ENCODE measurements at places on chromosomes 1 and 21.

DNA sequence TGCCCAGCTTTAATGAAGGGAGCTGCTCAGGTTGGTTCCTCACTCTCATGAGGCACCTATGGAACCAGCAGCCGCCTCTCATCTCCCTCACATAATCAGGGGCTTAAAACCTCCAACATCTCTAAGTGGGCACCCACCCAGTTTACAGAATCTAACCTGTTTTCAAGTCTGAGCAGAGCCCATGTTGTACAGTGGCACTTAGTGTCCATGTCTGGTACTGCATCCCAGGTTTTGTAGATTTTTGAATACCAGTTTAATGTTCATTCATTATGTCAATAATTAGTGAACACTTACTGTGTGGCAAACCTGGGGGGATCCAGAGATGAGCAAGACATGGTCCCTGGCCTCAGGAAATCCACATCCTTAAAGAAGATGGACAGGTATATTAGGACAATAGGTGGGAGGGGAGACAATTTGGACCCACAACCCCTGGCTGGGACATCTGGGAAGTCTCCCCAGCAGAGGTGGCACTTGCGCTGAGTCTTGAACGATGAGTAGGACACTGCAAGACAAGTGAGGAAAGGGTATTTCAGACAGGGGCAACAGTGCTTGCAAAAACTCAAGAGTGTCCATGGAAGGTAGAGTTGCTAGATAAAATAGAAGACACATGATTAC, 83.3 kb downstream of the LACTBL1 start:
- peak; percentile 23 for DNase-seq

GRCh38 chr1:185969028-185969427, 234.8 kb downstream of the HMCN1 start:
- no peak for DNase-seq

- DNase-seq = no peak
Observed at GRCh38 chr1:40401473-40402201, 28.1 kb downstream of the SMAP2 start.

DNA sequence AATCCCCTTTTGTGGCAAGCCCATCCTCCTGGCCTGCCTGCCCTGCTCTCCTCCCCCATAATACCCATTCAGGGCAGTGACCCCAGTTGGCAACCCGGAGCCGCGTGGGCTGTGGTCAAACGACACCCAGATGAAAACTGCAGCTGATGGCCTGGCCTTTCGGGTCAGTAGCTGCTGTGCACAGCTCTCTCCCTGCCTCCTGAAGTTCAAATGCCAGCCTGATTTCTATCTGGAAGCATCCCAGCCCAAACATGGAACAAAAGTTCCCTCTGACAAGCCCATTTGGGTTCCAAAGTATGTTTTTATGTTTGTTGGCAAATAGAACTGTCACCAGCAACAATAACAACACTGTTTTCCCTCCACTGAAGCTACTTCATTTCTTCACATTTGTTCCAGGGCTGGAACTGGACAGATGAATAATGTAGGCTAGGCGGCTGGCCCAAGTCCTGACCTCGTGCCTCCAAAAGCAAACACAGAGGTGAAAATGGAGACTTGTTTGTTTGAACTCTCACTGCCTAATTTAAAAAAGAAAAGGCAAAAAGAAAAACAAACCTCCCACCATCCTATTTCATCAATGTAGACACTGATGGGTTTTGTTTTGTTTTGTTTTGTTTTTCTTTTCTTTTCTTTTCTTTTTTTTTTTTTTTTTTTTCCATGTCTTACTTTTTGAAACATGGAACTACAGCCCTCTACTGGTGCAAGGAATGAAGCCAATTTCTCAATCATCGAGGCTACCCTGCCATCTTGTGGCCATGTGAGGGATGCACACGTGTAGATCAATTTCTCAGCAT, 179.0 kb downstream of the ADSS2 start:
- DNase-seq = peak; percentile 88

- no peak for DNase-seq
Observed at GRCh38 chr21:31370893-31371544, 27.0 kb upstream of the TIAM1 start.

DNA sequence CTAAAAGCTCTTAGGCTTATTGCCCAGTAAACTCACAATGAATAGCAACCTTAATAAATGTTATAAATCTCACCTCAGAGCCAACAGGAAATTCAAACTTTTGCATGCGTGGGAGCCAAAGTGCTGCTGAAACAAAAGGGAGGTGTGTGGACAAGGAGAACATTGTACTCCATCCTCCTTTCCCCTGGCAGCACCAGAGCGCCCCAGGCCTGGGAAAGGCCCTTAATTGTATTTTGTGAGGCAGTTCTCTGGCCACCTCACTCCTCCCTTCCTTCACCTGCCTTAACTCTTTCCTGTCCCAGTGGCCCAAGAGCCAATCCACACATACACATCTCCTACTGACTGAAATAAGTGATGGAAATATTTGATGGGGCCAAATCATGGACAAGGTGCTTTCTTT, 648.5 kb downstream of the LMO4 start:
- DNase-seq = no peak

DNA sequence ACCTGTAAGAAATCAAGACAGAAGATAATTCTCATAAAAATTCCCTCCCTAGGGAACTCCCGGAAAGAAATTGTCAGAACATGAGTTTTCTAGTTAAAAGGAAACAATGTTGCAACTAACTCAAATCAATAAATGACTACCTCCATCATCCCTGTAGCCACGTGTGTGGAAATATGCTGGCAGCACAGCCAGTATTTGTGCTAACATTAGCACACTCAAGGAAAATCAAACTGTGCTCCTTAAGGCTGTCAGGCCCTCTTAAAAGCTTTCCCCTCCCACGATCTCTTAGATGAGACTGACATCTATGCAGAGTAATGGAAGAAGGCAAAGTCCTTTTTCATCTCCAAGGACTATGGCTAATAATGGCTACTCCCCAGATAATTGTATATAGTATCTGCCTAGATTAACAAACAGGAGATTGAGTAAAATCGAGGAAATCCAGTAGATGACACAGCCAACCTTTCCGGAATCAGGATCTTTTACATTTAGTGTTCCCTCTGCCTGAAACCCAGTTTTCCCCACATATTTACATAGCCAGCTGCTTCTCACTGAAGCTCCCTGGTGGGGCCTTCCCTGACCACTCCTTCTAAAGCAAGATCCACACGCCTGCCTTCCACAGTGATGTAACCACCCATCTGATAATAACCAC, 50.9 kb upstream of the NR5A2 start:
- no peak for DNase-seq

- no peak for DNase-seq
Observed at GRCh38 chr1:159839116-159839849, 12.6 kb downstream of the SLAMF8 start.

DNA sequence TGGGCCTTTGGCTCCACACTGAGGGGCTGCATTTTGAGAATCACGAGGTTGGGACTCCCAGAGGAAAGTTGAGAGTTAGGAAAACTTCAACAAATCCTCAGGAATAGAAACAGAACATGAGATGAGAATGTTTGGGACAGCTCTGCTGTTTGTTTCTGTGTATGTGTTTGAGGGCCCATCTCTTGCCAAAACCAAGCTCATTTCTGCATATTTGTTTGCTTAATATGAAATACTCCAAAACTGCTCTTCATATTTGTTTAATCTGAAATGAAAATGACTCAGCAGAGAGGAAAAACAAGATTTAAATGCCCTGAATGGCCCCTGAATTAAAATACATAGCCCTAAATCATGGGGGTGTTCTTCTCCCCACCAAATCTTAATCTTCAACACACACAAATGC, 78.1 kb downstream of the DDR2 start:
- no peak for DNase-seq

DNA sequence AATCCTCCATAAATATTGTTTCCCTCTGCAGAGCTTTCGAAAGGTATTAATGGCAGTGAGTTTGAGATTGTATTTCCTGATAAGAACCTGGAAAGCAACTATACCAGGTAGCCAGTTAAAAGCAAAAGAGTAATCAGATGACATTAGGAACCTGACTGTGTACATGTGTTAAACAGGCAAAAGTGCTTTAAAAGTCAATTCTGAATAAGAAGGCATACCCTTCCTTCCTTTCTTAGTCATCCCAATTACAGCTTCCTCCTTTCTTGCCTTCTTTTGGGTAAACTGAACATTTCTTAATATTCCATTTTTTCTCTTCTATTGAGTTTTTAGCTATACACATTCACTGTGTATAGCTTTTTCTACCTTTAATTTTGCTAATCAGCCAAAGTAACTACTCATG, 144.7 kb downstream of the ZNF281 start:
- DNase-seq = no peak

DNA sequence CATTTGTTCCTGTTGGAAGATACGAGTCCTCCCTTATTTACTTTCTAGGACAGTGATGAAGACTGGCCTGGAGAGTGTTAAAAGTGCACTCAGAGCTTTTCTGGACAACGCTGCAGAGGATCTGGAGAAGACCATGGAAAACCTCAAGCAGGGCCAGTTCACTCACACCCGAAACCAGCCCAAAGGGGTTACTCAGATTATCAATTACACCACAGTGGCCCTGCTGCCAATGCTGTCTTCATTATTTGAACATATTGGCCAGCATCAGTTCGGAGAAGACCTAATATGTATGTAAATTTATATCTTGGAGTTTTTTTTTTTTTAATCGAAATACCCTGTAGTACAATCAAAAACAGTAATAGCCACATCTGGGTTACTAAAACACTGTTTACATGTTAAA, 190.5 kb downstream of the ZP4 start:
- DNase-seq = no peak

DNA sequence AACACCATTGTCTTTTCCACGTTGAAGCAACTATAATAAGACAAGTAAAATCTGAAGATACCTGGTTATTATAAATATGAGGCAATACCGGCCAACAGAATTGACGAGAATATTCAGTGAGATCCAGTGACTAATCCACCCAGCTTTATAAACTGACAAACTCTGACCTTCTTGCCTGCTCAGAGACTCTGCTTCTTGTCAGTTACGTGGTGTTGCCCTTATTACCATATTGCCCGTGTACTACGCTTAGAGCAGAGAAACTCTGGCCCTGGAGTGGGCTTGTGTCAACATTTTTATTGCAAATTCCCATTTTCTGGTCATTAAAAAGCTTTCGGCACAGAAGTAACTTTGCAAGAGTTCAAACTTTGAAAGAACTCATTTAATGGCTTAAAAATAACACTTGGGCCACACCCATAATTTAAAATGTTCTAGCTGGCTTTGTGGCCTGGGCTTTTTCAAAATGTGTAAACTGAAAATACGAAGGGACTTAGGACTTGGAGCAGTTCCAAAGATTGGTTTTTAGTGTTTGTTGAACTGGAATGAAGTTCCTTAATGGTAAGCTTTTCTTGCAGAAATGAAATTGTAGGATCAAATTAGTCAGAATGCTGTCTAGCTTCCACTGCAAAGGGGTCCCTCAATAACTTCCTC, 266.2 kb downstream of the LMO4 start:
- DNase-seq = no peak

- DNase-seq = no peak
Observed at GRCh38 chr1:245258271-245258920, 103.6 kb downstream of the KIF26B start.

- peak; percentile 14 for DNase-seq
Observed at GRCh38 chr1:53061123-53061858, 722 bp upstream of the PODN start.

GRCh38 chr1:33710967-33711366, 152.9 kb upstream of the HMGB4 start:
- no peak for DNase-seq

DNA sequence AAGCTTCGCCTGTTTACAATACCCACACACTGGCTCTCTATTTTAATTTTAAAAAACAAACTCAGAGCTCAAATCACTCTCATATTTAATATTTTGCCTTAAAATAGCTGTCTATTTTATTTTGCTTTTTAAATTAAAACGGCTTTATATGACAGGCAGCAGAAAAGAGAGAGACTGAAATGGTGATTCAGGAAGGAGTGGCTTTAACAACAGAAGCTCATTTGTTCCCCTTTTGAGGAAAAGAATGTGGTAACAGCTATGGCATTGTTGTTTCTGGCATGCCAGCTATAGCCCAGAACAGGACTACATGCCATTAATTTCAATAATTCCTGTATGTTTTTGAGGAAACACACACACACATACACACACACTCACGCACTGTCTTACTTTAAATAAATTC, 234.2 kb upstream of the PTBP2 start:
- DNase-seq = no peak

DNA sequence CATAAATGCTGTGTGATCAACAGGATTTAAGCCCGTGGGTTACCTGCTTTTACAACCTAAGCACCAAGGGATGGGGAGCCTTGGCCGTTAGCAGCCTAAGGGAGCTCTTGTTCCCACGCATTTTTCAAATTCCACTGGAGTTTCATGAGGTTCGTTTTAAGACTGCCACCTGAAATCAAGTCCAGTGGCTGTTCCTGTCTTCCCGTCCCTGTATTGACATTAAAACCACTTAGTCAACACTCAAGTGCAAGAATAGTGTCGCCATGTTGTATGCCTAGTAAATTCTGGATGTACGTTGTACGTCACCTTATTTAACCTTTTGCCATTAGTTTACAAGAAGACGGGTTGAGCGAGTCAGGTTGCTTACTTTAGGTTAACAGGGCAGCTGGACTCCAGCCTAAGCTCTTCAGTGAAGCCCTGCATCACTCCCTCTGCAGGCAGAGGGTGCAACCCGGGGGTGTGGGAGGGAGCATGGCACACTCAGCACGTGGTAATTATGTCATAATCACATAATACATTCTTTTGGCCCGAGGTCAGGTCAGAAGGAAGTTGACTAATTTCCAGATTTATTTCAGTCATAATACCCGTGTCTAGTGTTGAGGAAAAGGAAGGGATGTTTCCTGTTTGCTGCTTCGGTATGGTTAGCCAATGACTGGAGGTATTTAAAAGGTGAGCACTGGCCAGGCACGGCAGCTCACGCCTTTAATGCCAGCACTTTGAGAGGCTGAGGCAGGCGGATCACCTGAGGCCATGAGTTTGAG, 42.5 kb downstream of the CNST start:
- DNase-seq = peak; percentile 83

DNA sequence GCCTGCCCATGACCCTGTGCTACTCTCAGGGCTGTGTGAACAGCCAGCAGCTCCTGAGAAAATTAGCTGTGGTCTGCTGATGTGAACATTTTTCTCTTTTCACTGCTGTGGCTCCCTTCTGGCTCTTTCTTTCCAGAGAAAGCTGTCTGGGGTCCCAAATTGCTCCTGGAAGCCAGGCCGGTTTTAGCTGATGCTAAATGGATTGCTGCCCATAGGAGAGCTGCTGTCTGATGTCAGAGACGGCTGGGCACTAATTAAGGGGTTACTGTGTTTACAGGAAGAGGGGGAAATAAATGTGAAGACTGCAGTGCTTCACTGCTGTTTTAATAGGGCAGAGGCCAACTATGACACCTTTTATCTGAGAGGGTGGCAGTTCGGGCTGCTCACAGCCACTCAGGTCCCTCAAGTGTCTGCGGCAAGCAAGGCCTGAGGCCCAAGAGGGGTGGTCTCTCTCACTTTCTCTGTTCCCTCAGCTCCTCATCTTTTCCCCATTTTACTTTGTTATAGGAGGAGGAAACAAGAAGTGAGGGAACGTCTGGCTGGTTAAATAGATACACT, 106.0 kb upstream of the GNG12 start:
- no peak for DNase-seq

- DNase-seq = no peak
Observed at GRCh38 chr1:32025515-32025914, 11.8 kb downstream of the KHDRBS1 start.

- DNase-seq = no peak
Observed at GRCh38 chr1:31154000-31154631, 85.6 kb downstream of the NKAIN1 start.

- no peak for DNase-seq
Observed at GRCh38 chr1:9418851-9419250, 120.4 kb upstream of the SLC25A33 start.

All from KBM-7 (cell line).